ENCODE measurements at places on chromosomes 7 and 10.

- DNase-seq, result peak; percentile 87
Measured at GRCh38 chr10:60914690-60915141, 29.3 kb downstream of the RHOBTB1 start.

GRCh38 chr10:11303361-11304170 is 285.9 kb downstream of the CELF2 start:
- DNase-seq, result no peak

GRCh38 chr7:101294832-101295121 is 26.8 kb downstream of the IFT22 start:
- DNase-seq, result no peak

DNA sequence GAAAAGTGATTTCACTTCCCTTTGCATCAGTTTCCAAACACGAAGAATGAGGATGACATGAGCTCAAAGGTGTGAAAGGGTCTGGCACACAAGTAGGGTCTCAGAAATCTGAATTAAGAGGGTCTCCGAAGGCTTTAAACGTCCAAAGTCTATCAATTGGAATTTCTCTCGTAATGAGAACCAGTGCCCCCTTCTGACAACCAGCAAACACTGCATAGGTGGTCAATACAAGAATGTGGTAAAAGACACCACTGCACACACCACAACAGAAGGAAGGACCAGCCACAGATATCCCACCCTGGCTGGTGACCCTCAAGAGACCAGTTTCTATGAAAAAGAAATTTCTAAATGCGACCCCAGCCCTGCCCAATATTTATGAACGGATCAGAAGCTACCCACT is 78.1 kb downstream of the CALN1 start:
- no peak for DNase-seq

GRCh38 chr10:29408847-29409240 is 120.0 kb downstream of the LYZL1 start:
- no peak for DNase-seq

DNA sequence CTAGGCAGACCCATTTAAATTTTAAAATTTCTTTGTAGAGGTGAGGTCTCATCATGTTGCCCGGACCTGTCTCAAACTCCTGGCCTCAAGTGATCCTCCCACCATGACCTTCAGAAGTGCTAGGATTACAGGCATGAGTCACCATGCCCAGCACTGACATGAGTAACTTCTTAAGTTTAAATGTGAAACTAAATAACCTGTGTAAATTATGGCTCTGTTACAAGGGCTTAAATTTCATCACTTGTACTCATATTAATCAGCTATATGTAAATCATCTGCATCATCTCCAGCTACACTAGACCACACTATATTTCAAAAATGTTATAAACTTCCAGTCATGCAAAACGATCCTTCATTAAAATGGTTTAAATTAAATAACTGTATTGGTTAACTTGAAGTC is 56.1 kb downstream of the ATAD1 start:
- DNase-seq, result peak; percentile 60

DNA sequence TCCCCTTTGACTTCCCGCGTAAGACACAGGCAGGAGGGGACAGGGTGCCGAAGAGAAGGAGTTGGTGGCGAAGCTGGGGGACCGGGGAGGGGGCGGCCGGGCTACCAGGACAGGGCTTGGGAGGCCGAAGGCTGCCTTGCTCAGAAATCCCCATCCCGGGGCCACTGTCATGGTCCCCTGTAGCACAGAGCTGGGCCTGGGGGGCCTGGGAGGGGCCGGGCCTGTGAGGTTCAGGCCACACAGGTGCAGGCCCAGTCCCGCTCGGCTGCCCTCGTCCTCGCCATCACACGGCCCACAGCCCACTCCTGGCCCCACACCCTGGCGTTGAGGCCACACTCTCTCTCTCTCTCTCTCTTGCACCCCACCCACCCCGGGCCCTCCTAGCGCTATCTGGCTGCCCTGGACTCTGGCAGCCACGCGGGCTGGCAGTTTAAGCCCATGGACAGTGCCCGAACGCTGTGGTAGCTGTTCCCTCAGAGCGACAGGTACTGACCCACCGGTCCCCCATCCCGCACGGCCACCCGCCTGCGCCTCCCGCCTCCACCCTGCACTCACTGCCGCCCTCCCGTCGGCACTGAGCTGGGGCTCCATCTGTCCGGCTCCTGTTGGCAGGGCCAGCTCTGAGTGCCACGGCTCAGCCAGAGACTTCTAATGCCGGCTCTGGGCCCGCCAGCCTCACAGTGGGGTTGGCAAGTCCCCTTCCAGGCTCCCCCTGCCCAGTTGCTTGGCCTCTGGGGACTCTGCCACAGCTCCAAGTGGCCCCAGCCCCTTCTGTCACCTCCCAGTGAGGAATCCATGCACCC is 28.0 kb downstream of the TTYH3 start:
- no peak for DNase-seq
